ENCODE measurements at places on chromosomes 7 and 10.

DNA sequence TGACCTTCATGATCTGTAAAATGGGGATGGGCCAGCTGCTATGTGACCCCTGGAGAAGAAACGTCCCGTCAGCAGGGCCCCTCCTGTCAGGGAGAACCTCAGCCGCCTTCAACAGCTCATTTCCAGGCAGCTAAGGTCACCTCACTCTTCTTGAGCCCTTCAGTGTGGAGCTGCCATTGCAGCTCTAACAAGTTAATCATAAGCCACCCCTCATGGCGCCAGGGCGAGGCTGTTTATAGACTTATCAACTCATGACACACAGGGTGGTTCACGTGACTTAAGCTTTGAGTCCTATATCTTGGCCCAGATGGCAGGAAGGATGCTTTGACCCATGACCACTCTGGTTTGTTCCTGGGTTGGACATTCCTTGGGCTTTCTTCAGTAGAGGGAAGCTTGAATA is 315.1 kb downstream of the TNS3 start:
- DNase-seq: no peak

- no peak for DNase-seq
Measured at GRCh38 chr7:128240696-128241386, at the start of gene LEP. TSS of gene LEP (plus strand) at chr7:128241278. CDS start at chr7:128252019, 10,741 bp downstream.

DNA sequence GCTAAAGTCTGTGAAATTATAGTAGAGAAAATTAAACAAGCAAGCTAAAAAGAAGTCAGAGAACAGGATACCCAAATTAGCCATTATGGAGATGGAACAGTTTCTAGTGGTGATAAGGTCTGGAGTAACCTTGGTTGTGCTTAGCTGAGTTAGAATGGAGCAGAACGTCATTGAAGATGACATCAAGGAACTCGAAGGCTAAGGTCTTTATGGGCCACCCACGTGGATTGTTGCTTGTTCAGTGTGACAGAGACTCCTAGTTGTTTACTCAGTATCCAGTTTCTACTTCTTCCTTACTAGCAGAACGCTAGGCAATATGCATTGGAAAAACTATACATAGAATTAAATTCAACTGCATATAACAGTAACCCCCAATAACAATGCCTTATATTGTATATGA is 39.7 kb downstream of the AHCYL2 start:
- no peak for DNase-seq

GRCh38 chr7:100612730-100613390 is 520 bp downstream of the MOSPD3 start:
- peak; percentile 53 for DNase-seq

GRCh38 chr10:1120801-1121211 is 64.6 kb downstream of the WDR37 start:
- no peak for DNase-seq

GRCh38 chr7:7176406-7177043 is 5.8 kb upstream of the C1GALT1 start:
- DNase-seq: peak; percentile 70

DNA sequence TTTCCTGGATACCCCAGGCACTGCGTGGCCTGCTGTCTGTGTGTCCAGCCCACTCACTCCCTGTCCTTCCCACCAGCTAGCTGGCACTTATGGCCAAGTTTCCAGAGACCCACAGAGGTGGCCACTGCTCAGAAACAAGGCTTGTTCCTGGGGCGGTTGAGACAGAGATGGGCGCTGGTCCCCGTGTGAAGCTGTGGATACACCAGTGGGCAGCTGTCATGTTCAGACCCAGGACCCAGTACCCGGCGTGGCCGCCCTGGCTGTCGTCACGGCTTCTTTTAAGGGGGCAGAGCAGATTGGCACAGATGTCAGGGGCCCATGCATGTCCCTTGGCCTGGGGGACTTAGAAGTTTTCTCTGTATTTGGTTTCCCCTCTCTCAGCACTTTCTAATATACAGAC is 36.3 kb downstream of the FOXL3 start:
- no peak for DNase-seq

DNA sequence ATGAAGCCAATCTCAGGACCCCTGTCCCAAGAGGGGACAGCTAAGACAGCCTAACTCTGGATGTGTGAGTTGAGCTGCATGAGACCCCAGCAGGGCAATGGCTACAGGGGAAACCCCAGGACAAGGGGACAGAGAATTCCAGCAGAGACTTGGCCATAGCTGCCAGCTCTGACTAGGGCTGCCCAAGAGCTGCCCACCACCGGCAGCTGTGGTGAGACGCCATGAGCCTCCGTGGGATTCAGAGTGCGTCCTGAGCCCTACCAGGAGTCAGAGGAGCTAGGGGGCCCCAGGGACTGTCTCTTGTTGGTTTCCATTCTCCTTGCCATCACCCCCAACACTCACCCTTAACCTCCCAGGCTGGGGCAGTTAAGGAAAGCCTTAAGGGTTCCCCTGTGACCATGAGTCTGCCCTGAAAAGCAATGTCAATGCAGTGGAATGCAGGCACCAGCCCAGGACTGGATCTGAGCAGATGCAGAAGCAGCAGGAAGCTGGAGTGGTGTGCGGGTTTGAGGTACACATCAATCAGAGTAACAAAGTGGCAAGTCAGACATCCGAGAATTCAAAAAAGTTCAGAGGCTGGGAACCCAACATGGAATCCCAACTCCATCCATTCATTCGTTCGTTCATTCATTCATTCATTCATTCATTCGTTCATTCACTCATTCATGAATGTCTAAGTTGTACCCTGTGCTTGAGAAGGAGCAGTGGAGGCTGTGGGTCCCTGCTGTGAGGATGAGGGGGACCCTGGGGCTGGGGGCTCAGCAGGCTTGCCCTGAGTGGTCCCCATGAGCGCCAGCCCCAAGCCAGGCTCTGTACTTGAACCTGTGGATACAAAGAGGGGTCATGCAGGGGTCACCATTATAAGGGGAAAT is 52.9 kb downstream of the C10orf120 start:
- DNase-seq: no peak

- DNase-seq: peak; percentile 75
Measured at GRCh38 chr10:30456266-30456665, 22.3 kb downstream of the MAP3K8 start.

GRCh38 chr10:84374455-84374854 is 46.1 kb downstream of the CCSER2 start:
- DNase-seq: no peak

- DNase-seq: peak; percentile 82
Measured at GRCh38 chr7:101163279-101164070, 1.9 kb downstream of the VGF start.

- DNase-seq: no peak
Measured at GRCh38 chr7:112201411-112201810, 4.8 kb downstream of the DOCK4 start.

GRCh38 chr10:114489521-114490310 is 85.4 kb upstream of the AFAP1L2 start:
- no peak for DNase-seq

- DNase-seq: peak; percentile 4
Measured at GRCh38 chr10:106992055-106992454, 172.5 kb downstream of the SORCS1 start.

DNA sequence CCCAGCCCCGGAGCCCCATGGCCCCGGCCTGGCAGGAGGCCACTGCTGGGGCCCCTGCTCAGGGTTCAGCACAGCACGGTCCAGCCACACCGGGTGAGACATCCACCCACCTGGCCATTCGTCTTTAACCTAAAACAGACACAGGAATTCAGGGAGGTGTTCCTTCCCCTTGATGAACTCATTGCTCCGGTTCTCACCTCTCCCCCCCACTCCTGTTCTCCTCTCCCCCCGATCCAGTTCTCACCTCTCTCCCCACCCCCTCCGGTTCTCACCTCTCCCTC is 129.8 kb downstream of the DIP2C start:
- no peak for DNase-seq

GRCh38 chr10:46223626-46224413 is 63.0 kb upstream of the ANTXRL start:
- no peak for DNase-seq

DNA sequence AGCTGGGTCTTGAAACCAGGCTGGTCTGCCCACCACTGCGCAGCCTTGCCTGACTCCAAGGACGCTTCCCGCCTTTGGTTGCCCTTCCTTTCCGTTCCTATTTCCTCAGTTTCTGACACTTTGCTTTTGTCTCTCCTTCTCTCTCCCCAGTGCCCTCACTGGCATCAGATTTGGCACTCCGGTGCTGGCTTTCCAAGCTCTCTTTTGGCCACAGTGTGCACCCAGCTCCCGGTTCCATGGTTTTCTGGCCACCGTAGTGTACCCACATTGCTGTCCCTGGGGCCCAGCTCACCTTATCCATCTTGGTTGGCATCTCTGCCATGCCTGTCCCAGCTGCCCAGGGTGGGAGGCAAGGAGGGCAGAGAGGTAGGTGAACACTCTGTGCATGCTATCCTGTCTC is 142.2 kb downstream of the PLXNA4 start:
- DNase-seq: no peak

DNA sequence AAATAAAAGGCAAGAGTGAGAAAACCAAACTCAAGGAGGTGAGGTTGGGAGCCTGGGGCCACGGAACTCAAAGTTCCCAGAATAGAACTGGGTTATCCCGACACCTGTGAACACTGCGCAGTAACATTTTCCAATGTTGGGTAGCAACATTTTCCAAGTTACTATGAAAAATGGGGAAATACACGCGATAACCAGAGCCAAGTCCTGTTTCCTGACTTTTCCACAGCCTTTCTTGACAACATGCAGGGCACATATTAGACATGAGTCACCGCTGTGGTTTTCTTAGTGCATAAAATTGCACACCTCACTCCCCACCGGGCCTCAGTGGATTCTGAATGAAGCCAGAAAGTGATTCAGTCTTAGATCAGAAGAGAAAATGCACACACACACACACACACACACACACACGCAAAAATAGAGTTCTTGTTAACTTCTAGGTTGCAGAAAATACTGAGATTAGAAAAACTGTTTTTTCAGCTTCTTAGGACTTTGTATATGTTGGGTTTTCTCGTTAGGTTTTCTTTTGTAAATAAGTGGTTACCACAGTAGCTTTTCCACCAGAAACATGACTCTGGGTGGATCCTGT is 70.0 kb downstream of the CAMK1D start:
- peak; percentile 38 for DNase-seq

GRCh38 chr7:115005953-115006352 is 84.1 kb downstream of the MDFIC start:
- DNase-seq: no peak

DNA sequence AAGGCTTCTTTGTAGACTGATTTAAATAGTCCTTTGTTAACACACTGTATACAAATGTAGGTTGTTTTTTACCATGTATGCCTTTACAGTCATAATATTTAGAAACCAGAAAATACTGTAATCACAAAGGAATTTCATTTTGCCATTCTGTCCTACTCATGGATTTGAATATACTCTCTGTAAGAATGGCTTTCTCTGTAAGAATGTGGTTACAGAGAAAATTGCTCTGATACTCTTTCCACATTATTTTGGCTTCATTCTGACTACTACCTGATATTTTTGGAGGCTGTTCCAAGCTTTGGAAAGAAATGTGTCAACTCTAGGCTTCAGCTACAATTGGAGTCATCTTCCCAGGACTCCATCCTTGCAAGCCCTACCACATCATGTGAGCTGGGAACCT is 23.5 kb downstream of the CH25H start:
- DNase-seq: no peak

- no peak for DNase-seq
Measured at GRCh38 chr10:101222683-101223273, 6.5 kb downstream of the LBX1 start.

DNA sequence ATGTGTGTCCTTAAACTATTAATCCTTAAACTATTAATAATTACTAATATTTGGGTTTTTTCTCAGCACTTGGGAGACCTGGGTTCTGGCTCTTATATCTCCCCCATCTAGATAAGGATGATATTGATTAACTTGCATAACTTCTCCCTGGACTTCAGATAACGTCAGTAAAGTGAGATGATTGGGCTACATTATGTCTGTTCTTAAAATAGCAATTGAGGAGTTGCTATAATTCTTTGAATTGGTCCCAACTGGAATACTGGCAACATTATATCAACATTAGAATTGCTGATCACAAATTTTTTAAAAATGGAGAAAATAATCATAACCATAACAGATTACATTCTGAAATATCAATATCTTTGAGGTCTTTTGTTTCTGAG is 1.9 kb downstream of the APBB1IP start:
- no peak for DNase-seq

- peak; percentile 6 for DNase-seq
Measured at GRCh38 chr10:18240185-18240882, 100.1 kb downstream of the CACNB2 start.

GRCh38 chr10:110481919-110482318 is 15.8 kb upstream of the DUSP5 start:
- DNase-seq: no peak

DNA sequence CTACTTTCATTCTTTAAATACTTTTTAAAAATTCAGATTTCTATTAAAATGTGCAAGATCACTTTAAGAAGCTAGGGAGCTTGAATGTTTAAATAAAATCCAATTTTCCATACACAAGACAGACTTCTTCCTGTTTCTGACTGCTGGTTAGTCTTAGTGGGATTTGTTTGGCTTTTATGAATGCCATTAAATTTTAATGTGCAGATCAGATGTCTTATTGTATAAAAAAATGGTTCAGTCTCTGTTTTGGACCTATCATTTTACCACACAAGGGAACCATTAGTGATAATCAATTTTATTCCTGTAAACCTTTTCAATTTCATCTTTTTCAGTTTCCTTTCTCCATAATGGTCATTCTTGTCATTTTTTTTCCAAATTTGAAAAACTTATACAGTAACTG is 63.2 kb downstream of the VCL start:
- no peak for DNase-seq

- DNase-seq: no peak
Measured at GRCh38 chr10:73601486-73601921, 10.4 kb upstream of the USP54 start.

GRCh38 chr10:45473126-45473525 is 99.1 kb downstream of the ALOX5 start:
- DNase-seq: no peak

DNA sequence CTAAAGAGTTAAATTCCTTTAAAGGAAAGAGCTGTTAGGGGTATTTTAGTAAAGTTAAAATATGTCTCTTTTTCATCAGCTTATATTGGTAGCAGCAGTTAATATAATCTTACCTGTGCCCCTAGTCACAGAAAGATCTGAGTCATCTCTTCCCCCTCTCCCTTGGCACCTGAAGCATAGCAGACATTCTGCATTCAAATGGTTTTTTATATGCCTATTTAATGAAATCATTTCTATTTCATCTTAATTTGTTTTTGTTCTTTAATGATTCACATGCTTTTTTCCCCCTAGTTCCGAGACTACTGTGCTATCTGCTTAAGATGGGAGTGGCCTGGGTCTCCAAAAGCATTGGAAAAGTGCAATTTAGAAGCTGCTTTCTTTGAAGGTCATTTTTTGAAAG is 33.3 kb downstream of the FHIP2A start:
- no peak for DNase-seq

Measured in NB4 (cell line).